ENCODE measurements at places on chromosomes 2 and 18.

GRCh38 chr18:65326805-65327204 is 424.0 kb upstream of the CDH7 start:
- H3K27me3 ChIP-seq = no peaks in the 10 kb centered on the region
- no peak overlapping the region for H3K27ac ChIP-seq
- no peaks in the 10 kb centered on the region for H3K4me1 ChIP-seq
- H3K4me3 ChIP-seq = no peak overlapping the region
- no peak for DNase-seq

- peaks cover 30% of the 10 kb centered on the region for H3K36me3 ChIP-seq
- H3K4me1 ChIP-seq = peaks cover 18% of the 10 kb centered on the region
- no peaks in the 10 kb centered on the region for H3K27me3 ChIP-seq
- no peak overlapping the region for H3K27ac ChIP-seq
- H3K4me3 ChIP-seq = no peak overlapping the region
- DNase-seq = no peak
These were observed 44.4 kb downstream of the RPIA start for GRCh38 chr2:88735853-88736252.

GRCh38 chr2:74531666-74532065 is 1.9 kb downstream of the HTRA2 start:
- peak overlapping the region; percentile 99 for H3K4me3 ChIP-seq
- peaks cover 22% of the 10 kb centered on the region for H3K4me1 ChIP-seq
- DNase-seq = no peak
- H3K27ac ChIP-seq = no peak overlapping the region
- no peaks in the 10 kb centered on the region for H3K27me3 ChIP-seq

DNA sequence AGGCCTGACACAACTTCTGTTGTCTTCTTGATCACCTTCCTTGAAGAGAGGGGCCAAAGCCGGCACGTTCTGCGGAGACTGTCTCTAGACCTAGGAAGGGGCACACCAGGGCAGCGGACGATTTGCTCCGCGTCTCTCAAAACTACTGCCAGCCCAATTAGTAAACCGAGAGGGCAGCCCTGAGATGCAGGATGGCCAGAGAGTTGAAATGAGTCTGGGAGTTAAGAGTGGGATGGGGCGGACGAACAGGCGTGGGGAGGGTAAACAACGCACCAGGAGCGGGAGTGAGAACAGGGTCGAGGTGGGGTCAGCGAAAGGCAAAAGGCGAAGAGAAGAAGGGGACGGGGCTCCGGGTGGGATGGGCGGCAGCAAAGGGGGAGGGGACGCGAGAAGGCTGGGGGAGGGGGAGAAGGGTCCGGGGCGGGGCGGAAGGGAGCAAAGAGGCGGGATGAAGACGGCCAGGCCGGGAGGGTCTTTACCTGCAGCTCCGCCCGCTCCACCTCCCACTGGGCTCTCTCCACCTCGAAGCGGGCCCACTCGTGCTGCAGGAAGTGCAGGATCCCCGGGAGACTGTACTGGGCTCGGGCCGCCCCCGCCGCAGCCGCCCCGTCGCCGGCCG is 476 bp downstream of the STRN start:
- peaks cover 8% of the 10 kb centered on the region for H3K4me1 ChIP-seq
- peak overlapping the region; percentile 99 for H3K4me3 ChIP-seq
- H3K27me3 ChIP-seq = no peaks in the 10 kb centered on the region
- peak overlapping the region; percentile 85 for H3K27ac ChIP-seq
- no peaks in the 10 kb centered on the region for H3K36me3 ChIP-seq

DNA sequence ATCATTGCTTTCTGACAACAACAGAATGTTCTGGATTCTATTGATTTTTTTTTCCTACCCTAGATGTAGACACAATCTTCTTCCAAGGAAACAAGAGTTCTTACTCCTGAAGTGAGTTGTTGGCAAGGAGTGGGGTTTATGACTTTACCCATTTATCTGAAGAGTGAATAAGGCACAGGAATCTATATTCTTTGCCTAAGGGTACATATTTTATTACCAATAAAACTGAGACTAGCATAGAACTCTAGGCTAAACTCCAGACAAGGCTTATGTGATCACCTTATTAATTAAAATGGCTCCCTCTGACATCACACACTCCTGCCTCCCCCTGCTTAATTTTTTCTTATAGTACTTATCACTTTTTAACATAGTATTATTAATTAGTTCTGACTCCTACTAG is 47.6 kb downstream of the C18orf54 start:
- no peak for DNase-seq
- no peak overlapping the region for H3K4me3 ChIP-seq
- no peaks in the 10 kb centered on the region for H3K27me3 ChIP-seq
- no peak overlapping the region for H3K27ac ChIP-seq
- H3K4me1 ChIP-seq = no peaks in the 10 kb centered on the region
- H3K36me3 ChIP-seq = no peaks in the 10 kb centered on the region

DNA sequence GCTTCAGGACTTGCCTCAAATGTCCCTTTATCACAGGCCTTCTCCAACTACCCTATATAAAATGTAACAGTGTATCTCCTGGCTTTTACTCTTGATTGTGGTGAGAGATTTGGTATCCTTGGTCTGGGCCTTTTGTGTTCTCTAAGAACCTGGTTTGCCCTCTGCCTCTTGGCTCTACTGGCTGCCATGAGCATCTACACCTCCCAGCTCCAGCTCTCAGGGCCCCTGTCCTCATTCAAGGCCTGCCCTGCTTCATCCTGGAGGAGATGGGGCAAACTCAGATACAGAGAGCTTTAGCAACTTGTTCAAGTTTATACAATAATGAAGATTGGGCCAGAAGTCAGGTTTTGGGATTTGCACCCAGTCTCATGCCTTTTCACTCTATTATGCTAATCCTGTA is 45.0 kb downstream of the QPCT start:
- no peaks in the 10 kb centered on the region for H3K27me3 ChIP-seq
- H3K4me1 ChIP-seq = peaks cover 32% of the 10 kb centered on the region
- H3K27ac ChIP-seq = peak overlapping the region; percentile 68
- no peak for DNase-seq

DNA sequence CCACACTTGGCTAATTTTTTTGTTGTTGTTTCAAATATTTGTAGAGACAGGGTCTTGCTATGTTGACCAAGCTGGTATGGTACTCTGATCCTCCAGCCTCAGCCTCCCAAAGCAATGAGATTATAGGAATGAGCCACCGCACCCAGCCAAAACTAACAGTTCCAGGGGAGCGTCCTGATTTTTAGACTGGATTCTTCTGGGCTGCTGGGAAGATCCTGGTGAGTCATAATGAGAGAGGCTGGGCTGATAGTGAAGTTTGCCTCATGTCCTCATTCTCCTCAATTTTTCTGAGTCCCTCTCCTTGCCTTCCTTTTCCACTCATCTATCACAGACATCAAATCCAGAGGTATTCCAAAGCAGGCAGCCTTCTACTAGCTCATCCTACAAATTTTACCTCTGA is 81.3 kb downstream of the VSNL1 start:
- H3K27ac ChIP-seq = peak overlapping the region; percentile 77
- H3K36me3 ChIP-seq = no peaks in the 10 kb centered on the region
- H3K4me1 ChIP-seq = peaks cover 3% of the 10 kb centered on the region
- no peaks in the 10 kb centered on the region for H3K27me3 ChIP-seq
- no peak for DNase-seq

DNA sequence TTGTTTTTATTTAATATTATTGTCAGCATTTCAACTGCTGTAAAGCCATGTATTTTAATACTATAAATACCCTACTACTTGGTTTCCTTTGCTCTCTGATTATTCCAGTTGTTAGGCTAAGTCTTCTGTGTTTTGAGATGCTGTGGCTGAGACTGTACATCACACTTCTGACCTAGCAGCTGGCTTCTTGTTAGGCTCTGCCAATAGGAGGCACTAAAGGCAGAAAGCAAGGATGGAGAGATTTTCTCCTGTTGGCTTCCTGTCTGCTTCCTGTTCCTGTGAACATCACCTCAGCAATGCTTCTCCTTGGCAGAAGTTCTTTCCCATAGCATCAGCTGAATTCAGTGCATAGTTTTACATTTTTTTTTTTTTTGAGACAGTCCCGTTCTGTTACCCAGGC is 68.3 kb upstream of the YPEL5 start:
- no peaks in the 10 kb centered on the region for H3K36me3 ChIP-seq
- peaks cover 6% of the 10 kb centered on the region for H3K27me3 ChIP-seq
- H3K4me3 ChIP-seq = no peak overlapping the region

DNA sequence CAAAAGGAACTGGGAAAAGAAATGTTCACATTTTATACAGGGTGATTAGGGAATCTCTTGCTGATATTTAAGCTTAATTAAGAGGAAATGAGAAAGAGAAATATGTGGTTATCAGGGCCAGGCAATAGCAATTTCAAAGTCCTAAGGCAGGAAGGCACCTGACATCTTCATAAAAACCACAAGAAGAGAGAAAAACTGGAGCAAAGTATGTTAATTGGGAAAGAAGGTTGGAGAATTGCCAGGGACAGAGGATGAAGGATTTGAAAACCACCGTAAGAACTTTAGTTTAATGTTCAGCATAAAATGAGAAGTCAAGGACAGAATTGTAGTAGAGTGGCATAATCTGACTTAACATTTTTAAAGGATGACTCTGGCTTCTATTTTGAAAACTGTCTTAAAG is 691.8 kb upstream of the NRXN1 start:
- no peak overlapping the region for H3K27ac ChIP-seq
- no peak for DNase-seq
- no peaks in the 10 kb centered on the region for H3K27me3 ChIP-seq
- H3K4me1 ChIP-seq = no peaks in the 10 kb centered on the region
- no peaks in the 10 kb centered on the region for H3K36me3 ChIP-seq

DNA sequence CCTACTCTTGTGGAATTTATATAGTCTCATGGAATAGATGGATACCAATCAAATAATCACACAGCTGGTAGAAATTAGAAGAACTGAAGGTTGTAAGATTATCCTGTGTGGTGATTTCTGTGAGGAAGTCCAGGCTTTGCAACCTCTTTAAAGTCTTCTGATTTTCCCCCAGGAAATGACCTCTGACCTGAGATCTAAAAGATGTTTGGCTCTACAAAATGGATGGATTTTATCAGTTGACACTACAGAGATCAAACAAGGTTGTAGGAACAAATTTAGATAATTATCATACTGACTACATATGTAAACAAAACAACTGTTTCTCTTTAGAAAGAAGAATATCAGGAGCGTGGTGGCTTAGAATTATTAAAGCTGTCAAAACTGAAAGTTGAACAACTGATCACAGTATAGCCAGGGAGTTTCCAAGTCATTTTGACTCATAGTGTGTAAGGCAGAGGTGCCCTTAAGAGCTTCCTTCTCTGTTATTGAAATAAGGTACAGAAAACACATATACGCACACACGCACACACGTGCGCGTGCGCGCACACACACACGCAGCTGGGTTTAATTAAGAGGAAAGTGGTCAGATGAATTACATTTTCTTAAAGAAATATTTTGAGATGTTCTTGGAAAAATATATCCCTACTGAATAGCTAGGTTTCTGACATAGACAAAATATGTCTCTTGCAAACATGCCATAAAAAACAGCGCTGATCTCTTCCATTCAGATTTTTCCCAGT is 35.5 kb upstream of the PELI1 start:
- no peak for DNase-seq
- no peak overlapping the region for H3K4me3 ChIP-seq
- H3K27me3 ChIP-seq = no peaks in the 10 kb centered on the region
- no peaks in the 10 kb centered on the region for H3K36me3 ChIP-seq
- no peaks in the 10 kb centered on the region for H3K4me1 ChIP-seq

DNA sequence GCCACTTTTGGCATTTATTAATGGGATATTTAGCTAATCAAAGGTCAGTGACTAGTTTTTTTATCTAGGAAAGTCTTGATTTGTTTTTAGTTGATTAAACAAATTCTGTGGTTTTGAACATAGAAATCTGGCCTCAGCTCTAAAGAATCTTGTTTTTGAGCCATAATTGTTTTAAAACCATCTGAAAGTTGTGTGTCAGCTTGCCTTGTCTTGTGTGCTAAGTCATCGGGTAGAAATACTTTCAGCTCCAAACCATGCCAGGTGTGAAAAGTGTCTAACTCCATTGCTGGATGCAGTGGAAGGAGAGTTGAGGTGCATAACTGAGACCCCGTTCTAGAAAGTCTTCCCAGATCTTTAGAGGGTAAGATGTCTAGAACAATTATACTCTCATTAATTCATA is 22.7 kb downstream of the FARP2 start:
- no peaks in the 10 kb centered on the region for H3K27me3 ChIP-seq
- no peak overlapping the region for H3K4me3 ChIP-seq
- H3K4me1 ChIP-seq = peaks cover 12% of the 10 kb centered on the region
- peaks cover 5% of the 10 kb centered on the region for H3K36me3 ChIP-seq

DNA sequence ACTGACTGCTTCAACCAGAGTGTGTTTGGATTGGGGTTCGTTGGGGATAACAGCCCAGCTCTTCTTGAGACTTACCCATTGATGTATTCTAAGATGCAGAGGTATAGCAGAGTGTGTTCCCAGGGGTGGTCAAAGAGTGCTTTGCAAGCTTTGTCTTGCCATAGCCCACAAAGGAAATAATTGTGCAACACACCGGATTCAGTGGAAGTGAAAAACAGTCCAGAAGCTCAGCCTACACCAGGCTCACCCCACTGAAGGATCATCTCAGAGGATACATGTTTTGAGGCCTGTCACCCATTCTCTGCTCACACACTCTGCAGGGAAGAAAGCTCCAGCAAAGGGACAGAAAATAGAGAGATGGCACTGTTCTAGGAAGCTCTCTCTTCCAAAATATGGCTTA is 9.6 kb downstream of the CACNB4 start:
- no peak for DNase-seq
- H3K27me3 ChIP-seq = no peaks in the 10 kb centered on the region
- no peaks in the 10 kb centered on the region for H3K4me1 ChIP-seq
- no peaks in the 10 kb centered on the region for H3K36me3 ChIP-seq
- no peak overlapping the region for H3K4me3 ChIP-seq

DNA sequence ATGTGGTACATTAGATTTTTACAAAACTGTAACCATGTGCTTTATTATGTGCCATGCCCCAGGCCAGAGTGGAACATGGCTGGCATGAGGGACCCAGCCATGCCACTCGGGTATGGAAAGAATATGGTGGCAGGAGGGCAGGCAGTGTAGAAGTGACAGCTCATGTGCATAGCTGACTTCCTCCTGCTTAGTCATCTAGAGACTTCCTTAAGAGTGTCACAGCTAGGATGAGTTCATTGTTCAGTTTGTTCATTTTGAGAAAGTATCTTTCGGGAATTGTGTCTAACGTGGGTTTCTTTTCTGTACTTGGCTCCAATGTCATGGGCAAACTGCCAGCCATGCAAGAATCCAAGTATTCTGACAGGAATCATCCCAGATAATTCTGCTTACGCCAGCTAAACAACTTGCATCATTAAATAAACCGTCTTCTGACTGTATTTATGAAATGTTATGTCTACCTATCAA is 94.3 kb upstream of the ITGB6 start:
- no peak for DNase-seq
- H3K4me1 ChIP-seq = peaks cover 21% of the 10 kb centered on the region
- H3K27me3 ChIP-seq = no peaks in the 10 kb centered on the region

- no peaks in the 10 kb centered on the region for H3K27me3 ChIP-seq
- no peak overlapping the region for H3K4me3 ChIP-seq
- DNase-seq = peak; percentile 86
- H3K4me1 ChIP-seq = no peaks in the 10 kb centered on the region
These were observed 3.7 kb downstream of the GPR17 start for GRCh38 chr2:127649684-127650040.

DNA sequence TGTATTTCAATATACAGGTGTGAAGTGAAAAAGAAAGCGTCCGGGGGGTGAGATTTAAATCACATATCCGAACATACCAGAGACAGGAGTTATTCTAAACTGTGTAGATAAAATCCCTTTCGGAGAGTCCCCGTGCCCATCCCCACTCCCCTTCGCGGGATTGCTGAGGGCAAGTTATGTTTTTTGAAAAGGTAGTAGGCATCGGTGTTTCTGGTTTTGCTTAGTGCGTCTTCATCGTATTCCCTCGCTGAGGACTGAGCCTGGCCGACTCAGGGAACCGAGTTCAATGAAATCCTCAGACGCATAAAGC is 583.4 kb downstream of the ZEB2 start:
- no peak overlapping the region for H3K27ac ChIP-seq
- no peaks in the 10 kb centered on the region for H3K36me3 ChIP-seq

- no peak overlapping the region for H3K4me3 ChIP-seq
- DNase-seq = no peak
- H3K27me3 ChIP-seq = no peaks in the 10 kb centered on the region
- H3K4me1 ChIP-seq = peaks cover 36% of the 10 kb centered on the region
- H3K36me3 ChIP-seq = no peaks in the 10 kb centered on the region
These were observed 100.2 kb upstream of the CDC42EP3 start for GRCh38 chr2:37771600-37772088.

Measured in SK-N-SH (cell line).